ENCODE measurements at places on chromosomes 3 and 15.
A peak's percentile ranks its signal among the peaks of the same experiment; 100 is the strongest.

DNA sequence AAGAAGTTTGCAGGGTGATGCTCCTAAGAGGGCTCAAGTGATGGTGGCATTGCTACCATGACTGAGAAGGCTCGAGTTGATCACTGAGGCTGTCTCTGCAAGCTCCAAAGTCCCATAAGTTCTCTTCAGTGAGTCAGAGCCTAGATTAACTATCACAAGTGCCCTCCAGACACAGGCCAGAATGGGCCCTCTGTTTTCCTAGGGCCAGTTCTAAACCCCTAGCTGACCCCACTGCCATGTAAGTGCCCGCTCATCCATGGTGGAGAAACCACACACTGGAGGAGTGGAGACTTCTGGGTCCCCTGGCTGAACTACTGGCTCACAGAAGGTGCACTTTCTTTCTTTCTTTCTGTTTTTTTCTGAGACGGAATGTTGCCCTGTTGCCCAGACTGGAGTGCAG, 87.6 kb upstream of the WNT5A start:
- no peak for DNase-seq

DNA sequence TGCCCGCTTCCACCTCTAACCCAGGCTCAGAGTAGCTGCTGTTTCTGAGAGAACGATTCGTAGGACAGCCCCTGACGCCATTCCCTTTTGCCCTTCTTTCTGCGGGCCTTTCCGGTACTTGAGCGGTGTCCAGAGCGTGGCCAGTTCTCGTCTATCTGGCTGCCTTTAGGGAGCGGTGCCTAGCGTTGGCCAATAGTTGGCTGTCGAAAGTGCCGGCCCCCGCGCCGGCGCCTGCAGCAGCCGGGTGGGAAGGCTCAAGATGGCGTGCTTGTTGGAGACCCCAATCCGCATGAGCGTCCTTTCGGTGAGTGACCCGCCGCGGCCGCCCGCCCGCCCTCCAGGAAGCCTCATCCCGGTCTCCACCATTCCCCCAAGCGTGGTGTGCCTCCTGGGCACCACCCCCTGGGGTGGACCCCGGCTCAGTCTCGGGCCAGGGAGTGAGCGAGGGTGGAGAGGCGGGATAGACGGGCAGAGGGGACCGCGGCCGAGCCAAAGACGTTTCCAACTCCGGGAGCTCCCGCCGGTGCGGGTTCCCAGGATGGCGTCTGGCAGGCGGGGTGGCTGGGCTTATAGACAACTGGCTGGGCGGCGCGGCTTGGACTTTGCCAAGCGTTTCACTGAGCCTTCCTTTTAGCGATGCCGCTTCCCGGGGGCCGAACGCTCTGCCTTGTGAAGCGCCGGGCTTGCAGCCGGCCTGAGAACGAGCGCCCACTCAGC, at the start of gene ARMC8:
ARMC8 (plus strand) TSS at position 6 of the 717 bp plus-strand sequence; CDS start at position 260, 254 bp downstream.
- DNase-seq, result peak; percentile 20

DNA sequence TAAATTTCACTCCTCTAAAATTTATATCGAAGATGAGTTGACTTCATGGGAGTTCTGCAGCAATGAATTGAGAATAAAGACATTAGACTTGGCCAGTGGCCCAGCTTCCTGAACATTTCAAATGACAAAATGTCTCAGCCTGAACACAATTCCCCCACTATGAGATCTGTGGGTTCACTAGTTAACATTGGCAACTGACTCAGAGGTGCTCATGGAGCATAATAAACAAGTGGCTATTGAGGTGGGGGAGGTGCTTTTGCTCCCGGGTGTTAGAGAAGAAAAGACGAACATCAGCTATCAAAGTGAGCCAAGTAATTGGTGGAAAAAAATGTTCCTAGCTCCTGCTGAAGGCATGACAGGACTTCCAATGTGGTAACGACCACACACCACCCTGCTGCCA, 6.3 kb downstream of the ATP13A4 start:
- no peak for DNase-seq

DNA sequence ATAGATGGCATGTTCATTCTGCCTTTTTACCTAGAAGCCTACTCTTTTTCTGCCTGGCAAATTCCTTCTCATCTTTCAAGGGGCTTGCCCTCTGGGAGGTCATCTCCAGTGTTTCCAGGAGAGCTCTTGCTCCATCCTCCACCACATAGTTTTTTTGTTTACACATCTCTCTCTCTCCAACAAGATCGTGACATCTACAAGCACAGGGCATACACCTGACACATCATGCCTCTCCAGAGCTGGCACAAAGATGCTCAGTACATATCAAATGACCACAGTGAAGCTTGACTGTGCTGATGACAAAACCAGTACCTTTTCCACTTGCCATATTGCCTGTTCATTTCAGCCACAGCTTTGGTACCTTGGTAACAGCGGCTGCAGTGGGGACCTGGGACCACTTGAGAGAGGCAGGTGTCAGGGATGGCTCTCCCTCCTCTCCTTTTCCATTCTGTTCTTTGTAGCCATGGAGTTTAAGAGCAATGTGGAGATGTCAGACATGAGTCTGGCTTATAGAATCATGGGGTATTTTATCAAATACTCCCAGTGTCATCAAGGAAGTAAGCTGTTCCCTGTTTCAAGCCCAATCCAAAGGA, 15.4 kb downstream of the ALPK3 start:
- DNase-seq, result no peak

DNA sequence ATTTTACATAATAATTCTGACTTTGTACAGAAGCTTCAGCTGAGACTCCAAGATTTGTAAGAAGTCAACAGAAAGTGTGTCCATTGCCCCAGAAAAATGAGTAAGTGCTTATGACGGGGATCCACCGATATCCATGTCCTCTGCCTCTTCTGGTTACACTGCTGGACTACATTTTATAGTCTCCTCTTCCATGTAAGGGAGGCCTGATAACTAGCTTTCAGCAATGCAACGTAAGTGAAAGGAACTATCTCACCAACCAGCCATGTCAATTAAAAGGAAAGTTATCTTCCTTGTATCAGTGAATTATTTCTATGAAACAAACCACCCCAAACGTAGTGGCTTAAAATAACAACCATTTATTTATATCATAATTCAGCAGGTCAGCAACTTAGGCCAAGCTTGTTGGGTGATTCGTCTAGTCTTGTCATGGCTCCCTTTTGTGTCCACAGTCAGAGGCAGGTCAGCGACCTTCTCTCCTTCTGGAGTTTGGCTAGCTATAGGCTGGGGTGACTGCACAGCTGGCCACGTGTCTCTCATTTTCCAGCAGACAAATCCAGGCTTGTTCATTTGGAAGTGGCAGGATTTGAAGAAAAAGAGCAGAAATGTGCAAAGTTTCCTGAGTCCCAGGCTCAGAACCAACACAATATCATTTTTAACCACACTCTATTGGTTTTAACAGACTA, 44.9 kb downstream of the TRIM69 start:
- no peak for DNase-seq

DNA sequence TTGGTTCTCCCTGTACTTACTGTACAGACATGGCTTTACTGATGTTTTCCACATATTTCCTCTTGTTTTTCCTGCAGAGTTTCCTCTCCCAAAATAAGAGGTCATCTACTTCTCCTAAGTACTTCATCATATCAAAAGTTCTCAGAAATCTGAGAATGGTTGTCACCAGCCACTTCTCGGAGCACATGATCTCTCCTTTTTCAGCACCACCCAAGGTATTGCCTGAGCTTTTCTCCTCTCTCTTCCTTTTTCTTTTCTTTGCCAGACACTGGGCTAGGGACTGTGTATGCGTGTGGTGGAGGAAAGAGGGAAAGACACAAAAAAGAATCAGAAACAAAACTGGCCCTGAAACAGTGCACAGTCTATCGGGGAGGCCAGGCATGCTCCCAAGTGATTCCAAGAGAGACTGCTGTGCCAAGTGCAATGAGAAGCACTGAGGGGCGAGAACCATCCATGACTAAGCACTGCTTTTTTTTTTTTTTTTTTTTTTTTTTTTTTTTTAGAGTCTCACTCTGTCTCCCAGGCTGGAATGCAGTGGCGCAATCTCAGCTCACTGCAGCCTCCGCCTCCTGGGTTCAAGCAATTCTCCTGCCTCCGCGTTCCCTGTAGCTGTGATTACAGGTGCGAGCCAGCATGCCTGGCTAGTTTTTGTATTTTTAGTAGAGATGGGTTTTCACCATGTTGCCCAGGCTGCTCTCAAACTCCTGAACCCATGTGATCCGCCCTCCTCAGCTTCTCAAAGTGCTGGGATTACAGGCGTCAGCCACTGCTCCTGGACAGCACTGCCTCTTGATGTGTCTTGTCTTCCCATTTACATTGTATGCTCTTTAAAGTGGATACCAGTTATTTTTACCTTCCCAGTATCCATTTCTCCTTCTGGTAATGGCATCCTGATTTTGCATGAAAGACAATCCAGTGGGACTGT, 194.0 kb upstream of the FEZF2 start:
- DNase-seq, result no peak

- no peak for DNase-seq
Observed at GRCh38 chr3:185733980-185734724, 90.7 kb downstream of the IGF2BP2 start.

GRCh38 chr3:62538691-62539356, 165.5 kb upstream of the FEZF2 start:
- DNase-seq, result no peak

DNA sequence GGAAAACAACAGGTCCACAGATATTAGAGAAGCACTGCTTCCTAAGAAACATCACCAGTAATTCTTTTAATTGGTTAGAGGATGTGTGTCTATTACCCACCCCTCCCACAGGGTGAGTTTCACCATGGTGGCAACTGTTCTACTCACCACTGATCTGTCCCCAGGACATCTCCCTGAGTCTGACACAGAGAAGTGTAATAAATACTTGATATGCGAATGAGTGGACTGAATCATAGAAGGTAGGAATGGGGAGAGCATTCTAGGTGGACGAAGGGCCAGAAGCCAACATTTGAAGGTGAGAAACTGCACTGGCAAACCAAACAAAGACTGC, 452.7 kb upstream of the PROK2 start:
- no peak for DNase-seq

- no peak for DNase-seq
Observed at GRCh38 chr3:48592519-48593087, 2.5 kb downstream of the COL7A1 start.

- DNase-seq, result peak; percentile 56
Observed at GRCh38 chr3:51682079-51682478, 11.0 kb downstream of the TEX264 start.

- DNase-seq, result no peak
Observed at GRCh38 chr3:197468866-197469382, 86.8 kb downstream of the BDH1 start.

GRCh38 chr3:50594253-50594785, 17.3 kb downstream of the CISH start:
- DNase-seq, result no peak

GRCh38 chr15:38401106-38401505, 52.8 kb upstream of the FAM98B start:
- no peak for DNase-seq

All from activated T-helper 9 cell treated with anti-CD3 and anti-CD28 coated beads, Interleukin-2, amount 50 U/mL, for 16 hours (primary cell).